Activated effector memory CD4-positive, alpha-beta T cell treated with Interleukin-2 at 50 U/mL for 16 hours (primary cell): ENCODE measurements at places on chromosomes 1 and 21.

GRCh38 chr1:211688421-211688820 is 13.0 kb upstream of the NEK2 start:
- DNase-seq: no peak

GRCh38 chr1:219771080-219771479 is 157.3 kb downstream of the SLC30A10 start:
- DNase-seq: no peak

GRCh38 chr1:91754348-91754747 is 131.6 kb downstream of the TGFBR3 start:
- no peak for DNase-seq

DNA sequence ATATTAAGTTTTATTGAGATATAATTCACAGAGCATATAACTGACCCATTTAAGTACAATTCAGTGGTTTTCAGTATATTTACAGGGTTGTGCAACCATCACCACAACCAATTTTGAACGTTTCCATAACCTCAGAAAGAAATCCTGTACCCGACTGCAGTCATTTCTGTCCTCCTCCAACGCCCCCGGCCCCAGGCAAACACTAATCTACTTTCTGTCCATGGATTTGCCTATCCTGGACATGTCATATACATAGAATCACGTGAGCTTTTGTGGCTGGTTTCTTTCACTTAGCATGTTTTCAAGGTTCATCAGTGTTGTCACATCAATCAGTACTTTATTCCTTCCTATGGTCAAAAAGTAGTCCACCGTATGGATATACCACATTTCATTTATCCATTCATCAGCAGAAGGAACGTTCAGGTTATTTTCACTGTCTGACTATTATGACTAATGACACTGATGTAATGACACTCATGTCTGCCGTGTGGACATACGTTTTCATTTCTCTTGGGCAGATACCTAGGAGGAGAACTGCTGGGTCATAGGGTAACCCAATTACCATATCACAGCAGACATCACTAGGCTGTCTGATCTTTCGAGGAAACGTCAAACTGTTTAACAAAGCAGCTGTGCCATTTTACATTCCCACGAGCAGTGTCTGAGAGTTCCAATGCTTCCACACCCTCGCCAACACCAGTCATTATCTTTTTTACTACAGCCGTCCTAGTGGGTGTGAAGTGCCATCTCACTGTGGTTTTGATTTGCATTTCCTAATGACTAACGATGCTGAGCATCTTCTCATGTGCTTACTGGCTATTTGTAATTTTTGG is 30.8 kb downstream of the MRPL37 start:
- no peak for DNase-seq

DNA sequence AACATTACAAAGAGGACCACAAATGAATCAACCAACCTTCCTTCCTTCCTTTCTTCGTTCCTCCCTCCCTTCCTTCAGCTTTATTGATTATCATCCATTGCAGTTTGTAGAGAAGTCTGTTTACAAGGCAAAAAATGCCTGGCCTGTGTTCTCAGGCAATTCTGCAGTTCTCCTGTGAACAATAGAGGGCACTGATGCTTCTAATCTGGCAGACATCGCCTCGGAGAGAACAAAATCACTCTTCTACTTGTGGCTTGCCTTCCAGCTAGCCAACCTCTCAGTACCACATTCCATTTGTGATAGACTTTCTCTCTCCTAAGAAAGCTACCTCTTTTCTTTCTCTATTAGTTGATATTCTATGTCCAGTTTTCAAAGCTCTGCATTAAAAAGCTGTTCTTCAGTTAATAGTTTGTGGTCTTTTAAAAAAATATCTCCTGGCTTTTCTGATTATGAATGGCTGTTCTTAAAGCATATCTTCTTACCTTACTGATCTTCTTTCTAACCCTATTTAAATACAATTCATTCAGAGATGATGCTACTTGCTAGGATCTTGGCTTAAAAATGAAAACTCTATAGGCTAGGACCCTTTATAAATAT is 26.9 kb upstream of the ESRRG start:
- no peak for DNase-seq

- no peak for DNase-seq
Observed at GRCh38 chr21:44913425-44914175, 7.1 kb downstream of the ITGB2 start.

- DNase-seq: no peak
Observed at GRCh38 chr1:56696663-56697062, 51.5 kb downstream of the PRKAA2 start.

DNA sequence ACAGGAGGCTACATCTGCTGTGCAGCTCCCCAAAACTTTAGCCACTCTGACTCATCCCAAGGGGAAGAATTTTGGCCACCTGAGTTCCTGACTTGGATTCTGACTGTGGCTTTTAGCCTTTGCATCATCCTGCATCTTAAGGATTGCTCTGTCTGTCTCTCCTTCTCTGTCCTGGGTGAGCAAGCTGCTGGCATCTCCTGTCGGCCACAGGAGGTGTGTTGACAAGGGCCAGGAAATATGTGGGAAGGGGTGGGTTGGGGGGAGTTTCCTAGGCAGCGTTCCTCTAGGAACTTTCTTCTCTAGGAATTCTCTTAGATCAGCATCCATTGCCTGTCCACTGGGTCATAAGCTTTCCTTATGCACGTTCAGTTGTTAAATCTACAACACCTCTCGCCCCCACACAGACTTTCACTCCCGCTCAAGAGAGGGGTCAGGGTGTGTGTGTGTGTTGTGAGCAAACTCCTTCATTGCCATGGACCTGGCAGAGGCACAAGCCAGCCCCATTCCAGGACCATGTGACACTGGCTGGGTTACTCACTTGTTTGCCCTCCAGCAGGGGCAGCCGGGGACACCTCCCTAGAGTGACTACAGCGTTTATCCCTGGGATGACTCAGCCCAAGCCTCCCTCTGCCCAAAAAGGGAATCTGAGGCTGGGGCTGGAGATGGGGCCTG is 145.0 kb upstream of the DUSP10 start:
- DNase-seq: no peak

- no peak for DNase-seq
Observed at GRCh38 chr1:46248122-46248920, 758 bp downstream of the RAD54L start.

- no peak for DNase-seq
Observed at GRCh38 chr1:6294890-6295556, 34.1 kb upstream of the GPR153 start.

GRCh38 chr21:14124266-14124665 is 86.5 kb downstream of the LIPI start:
- no peak for DNase-seq

DNA sequence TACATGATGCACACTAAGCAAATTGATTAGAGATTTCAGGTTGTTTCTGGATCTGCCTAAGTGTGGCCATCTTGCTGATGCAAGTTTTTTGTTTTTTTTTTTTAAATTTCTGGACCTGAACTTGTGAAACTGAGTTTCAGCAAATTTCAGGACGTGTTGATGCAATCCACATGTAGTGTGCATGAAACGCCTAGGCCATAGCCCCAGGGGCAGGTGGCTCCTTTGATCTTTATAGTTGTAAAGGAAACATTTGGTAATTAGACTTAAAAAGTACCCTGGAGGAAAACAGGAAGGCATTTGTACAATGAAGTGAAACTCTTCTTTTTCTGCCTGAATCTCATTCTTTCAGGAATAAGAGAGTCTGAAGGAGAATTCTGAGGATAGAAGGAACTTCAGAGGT is 162.2 kb upstream of the LHX8 start:
- DNase-seq: no peak

- no peak for DNase-seq
Observed at GRCh38 chr1:156487862-156488261, 12.7 kb downstream of the MEF2D start.

DNA sequence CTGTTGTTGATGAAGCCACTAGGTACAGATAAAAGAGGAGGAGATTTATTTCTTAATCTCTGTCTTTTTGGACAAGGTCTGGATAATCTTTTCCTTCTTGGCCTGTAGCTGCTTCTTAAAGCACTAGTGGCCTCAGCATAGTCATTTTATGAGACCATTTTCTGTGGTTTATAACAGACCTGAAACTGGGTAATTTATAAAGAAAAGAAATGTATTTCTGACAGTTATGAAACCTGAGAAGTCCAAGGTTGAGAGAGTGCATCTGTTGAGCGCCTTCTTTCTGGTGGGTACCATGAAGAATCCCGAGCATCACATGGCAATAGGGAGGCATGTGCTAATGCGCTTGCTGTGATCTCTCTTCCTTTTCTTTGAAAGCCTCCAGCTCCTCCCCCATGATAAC is 36.7 kb upstream of the PDC start:
- no peak for DNase-seq

GRCh38 chr21:37877888-37878684 is 38.2 kb downstream of the KCNJ6 start:
- no peak for DNase-seq

GRCh38 chr1:25985171-25985570 is 12.7 kb downstream of the PAFAH2 start:
- DNase-seq: no peak
